ENCODE measurements at places on chromosomes 12 and 14. TPM values are rescaled to one million over a fixed set of nuclear protein-coding genes. Genes with fewer than 3 reads are reported as not detected.

BEGAIN gene
- 3.3 TPM for total RNA-seq

CLEC1B gene
- not detected for total RNA-seq

KLRF2 gene
- not detected for total RNA-seq

GDF3 gene
- 144 TPM for total RNA-seq

Measured in H7 (cell line).